NCI-H1417 treated with DMSO at 0.1 percent for 48 hours (cell line): ENCODE measurements at places on chromosomes 3 and 15.

DNA sequence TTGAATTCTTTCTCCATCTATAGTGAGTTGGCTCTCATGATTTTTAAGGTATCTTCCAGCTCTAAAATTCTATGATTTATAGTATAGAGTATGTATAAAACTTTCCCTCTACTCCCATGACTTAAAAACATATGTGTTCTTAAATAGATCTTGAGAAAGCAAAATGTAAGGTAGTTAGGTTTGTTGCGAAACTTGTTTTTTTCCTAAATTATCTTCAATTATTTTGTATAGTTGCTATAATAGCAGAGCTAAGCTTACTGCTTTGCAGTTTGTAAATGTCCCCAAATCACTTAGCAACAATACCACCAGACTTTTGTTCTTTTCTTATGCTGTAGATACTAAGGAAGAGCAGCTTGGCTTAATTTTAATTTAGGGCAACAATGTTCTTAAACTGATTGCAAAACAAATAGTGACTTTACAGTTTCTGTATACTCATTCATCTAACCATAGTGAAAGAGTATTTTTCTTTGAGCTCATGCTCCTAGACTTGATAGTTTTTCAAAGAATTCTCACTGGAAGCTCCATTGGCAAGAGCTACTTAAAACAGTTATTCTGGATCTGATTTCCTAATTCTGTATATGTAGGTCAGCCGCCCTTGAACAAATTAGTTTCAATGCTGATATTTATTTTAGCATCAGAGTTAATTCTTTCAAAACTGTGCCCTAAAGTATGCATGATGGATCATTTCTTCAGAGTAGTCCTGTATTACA is 61.2 kb downstream of the LYSMD4 start:
- no peak for DNase-seq

GRCh38 chr3:194995334-194995733 is 275.6 kb downstream of the XXYLT1 start:
- no peak for DNase-seq

GRCh38 chr3:143276592-143276991 is 157.0 kb downstream of the CHST2 start:
- DNase-seq: no peak

DNA sequence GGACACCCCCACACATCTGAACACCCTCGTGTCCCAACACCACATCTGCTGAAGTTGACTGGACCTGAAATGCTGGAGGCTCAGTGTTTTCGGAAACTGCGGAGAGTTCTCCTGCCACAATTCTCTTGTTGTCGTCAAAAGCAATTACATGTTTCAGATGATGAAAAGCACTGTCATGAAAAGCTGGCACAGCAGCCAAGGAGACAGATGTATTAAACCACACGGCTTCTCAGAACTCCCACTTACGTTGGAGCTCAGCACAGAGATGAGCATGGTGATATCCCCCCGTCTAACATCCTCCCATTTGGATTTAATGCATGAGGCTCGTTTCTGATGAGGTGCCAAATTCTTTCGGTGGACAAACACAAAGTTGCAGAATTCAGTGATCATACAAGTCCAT is 180.1 kb downstream of the RORA start:
- no peak for DNase-seq

DNA sequence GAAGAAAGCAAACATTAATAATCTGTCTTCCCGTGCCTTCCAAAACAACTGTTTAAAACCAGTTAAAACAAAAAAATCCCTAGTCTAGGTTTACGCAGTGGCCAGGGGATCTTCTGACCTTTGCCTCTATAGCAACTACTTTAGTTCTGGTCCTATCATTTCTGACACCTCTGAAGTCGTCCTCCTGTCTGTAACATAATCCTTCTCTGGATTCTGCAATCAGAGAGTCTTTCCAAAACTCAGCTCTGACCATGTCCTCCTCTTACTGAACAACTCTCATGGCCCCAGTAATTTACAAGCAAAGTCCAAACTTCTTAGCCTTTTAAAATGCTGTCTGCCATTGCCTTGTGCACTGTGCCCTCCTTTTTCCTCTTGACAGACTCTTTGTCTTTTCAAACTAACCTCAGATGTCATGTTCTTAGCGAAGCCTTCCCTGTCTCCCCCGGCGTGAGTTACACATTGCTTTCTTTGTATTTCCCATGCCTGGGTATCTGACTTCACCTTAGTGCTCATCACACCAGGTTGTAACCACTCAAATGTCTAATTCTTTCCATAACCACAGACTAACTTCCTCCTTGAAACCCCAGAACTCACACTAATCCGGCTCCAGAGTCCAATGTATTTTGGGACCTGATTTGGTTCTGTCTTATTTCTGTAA is 105.2 kb upstream of the BNIP2 start:
- no peak for DNase-seq

GRCh38 chr3:135454890-135455289 is 510.6 kb upstream of the PPP2R3A start:
- no peak for DNase-seq
